ENCODE measurements at places on chromosomes 6 and 20.

DNA sequence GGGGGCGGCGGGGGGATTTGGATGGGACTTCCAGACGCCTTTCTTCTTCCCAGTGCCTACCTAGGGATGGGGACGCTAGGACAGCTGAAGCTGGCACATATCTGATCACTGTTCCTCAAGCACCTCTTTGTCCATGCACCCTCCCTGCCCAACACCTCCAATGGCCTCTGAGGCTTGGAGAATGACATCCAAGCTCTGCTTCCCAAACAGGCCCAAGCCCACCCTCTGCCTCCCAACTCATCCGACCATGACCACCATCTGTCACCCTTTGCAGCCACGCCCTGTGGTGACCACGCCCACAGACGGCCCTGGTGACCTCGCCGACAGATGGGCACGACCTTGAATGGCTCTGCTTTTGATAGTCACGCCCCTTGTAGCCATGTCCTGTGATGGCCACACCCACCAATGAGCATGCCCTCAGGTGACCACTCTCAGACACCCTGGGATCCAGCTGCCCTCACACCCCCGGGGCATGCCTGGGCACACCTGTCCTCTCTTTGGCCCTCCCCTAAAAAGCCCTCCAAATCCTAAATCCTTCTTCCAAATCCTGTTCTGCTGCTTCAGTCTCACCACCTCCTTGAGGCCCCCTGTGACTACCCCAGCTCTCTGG is 51.0 kb downstream of the SSR1 start:
- DNase-seq: no peak

DNA sequence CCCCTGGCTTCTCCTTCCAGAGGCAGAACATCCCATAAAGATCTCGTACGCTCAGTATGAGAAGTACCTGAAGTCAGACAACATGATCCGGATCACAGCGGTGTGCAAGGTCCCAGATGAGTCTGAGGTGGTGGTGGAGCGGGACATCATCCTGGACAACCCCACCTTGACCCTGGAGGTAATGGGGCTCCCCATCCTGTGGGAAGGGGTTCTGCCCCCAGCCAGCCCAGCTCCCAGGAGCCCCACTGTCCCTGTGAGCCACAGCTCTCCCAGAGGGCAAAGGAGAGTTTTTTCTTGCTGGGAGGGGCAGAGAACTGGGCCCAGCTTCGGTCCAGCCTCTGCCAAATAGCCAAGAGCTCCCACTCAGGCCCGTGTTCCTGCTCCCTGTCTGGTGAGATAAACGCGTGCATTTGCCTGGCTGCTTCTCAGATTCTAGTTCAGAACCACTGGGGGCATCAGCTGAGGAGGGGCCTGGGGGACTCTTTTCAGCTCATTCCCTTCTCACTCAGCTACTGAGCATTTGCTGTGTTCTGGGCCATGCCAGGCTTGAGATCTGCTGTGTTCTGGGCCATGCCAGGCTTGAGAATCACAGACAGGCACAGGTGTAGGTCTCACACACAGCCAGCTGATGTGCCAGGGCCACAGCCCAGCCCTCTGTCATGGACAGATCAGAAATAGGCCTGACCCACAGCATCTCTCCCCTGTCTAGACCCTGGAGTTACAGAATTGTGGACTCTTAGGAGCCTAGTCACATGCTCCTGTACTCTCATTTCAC is 39.5 kb downstream of the TGM3 start:
- no peak for DNase-seq

DNA sequence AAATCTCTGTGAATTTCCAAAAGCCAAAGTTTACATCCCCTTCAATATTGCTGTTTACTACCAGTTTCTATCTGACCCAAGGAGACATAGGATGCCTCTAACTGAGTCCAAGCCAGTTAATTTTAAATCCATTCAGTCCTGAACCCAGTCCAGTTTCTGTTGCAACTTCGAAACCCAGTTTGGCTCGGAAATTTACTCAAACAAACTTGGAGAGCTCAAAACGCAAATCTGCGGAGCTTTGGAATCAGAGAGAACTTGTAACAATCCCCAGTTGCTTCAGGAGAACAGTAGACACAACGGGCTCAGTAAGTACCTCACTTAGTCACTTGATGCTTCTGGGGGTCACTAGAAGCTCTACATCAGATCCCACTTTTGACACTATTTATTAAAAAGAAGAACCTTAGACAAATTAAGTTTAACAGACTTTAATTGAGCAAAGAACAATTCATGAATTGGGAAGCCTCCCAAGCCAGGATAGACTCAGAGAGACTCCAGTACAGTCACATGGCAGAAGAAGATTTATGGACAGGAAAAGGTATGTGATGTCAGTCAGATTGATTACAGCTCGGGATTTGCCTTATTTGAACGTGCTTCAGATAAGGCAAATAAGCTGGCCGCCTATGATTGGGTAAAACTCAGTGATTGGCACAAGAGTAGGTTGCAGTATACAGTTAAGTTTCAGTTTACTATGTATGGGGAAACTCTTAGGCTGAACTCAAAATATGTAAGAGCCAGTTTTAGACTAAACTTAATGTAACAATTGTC is 118.0 kb downstream of the RFPL4B start:
- no peak for DNase-seq

- no peak for DNase-seq
Measured at GRCh38 chr20:59821201-59821600, 112.2 kb downstream of the SYCP2 start.

DNA sequence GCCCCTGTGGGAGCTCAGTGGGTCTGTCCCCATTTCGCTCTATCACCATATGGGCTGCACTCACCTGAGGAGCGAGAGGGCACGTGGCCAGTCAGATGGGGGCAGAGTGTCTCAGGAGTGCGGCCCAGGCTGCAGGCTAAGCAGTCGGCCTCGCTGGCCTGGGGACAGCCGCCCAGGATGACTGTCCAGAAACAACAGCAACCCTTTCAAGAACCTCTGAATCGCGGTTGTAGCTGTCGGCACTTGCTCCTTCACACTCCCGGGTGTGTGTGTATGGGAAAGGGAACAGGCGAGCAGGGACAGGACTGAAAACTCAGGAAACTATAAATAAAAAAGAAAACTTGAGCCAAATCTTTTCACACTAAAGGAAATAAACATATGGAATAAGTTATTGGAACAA is 63.1 kb downstream of the TFAP2A start:
- no peak for DNase-seq

- DNase-seq: peak; percentile 36
Measured at GRCh38 chr6:148367411-148368024, 24.9 kb downstream of the SASH1 start.

DNA sequence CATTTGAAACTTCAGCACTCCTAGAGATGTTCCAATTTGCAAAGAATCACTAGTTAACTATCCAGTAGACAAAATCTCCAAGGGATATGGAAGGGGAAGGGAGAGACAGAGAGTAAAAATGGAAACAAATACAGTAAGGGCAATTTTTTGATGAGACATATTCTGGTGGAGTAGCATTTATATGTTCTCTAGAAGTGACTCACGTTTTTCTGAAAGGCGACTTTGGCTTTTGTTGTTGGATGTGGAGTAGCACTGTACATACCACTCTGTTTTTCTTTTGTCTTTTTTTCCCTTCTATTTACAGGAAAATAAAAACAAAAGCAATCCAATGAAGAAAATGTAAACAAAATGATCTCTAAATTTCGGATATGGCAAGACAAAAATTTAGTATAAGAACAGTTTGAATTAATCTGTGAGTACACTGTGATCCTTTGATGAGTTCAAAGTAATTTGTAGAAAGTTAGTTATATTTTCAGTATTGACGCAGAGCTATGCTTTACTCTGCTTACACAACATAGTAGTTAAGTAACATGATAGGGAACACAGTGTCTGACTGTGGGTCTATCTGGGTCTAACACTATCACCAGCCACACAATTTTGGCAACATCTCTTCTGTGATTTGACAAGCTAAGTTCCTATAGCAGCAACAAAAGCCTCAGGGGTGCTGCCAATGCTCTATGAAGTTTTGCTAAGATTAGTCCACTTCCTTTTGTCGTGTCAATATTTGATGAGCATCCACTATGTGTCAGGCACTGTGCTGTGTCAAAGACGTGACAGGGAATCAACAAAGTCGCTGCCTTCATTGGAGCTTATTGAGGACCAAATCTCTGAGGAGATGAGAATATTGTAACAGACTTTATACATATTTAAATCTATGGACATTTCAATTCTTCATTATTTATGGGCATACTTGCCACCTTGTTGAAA is 27.3 kb upstream of the TAGAP start:
- DNase-seq: no peak

Data from AG09319 (cell line).